Esophagus mucosa (tissue), 1 donor: ENCODE measurements at places on chromosomes 5 and 9.

DNA sequence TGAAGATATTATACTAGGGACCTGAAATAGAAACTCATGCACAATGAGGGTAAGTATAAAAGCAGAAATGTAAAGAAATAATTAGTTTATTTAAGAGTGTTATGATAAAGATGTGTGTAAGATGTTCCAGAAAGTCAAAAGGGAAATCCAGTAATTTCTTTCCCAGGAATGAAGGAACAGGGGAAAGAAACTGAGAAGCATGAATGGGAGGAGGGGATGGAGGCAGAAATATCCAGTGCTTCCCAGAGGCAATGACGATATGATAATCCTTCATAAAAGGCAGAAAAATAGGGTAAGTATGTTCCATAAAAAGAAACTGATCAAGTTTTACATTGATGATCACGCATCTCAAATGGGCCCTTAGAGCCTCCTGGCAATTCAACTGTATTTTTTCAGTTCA, 120.7 kb upstream of the LPAR1 start:
- no peak for ATAC-seq

GRCh38 chr5:121870489-121870888, 18.8 kb downstream of the FTMT start:
- no peak for ATAC-seq

DNA sequence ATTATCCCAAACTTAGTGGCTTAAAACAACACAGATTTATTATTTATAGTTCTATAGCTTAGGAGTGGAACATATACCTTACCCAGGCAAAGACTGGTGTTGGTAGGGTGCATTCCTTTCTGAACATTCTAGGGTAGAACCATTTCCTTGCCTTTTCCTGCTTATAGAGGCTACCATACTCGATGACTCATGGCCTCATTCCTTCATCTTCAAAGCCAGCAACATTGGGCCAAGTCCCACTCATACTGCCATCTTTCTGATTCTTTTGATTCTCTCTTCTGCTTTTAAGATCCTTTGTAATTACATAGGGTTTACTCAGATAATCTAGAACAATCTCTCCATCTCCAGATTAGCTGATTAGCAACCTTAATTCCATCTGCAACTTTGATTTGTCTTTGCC, 452.7 kb upstream of the KLF4 start:
- no peak for ATAC-seq

DNA sequence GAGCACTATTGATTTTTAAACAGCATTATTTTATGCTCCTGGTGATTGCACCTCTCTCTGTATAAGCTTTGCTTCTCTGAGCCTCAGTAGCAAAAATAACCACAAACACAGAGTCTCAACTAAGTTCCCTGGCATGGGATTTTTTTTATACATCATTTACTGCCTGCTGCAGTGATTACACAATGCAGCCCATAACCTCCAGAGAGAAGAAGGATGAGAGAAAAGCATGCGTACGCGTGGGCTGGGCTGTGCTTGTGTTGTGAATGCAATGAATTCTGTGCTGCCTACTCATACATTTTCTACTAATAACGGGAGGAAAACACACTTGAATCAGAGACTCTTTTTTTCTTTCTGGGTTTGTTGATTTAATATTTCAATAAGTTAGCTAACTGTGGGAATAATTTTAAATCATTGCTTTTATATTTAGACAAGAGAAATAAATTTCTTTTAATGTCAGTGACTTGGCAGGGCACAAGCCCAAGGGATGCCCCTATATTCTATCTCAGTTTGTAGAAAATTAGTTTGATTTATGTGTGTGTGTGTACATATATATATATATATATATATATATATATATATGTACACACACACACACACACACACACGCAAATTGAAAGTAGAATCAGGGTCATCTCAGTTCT, 351.5 kb downstream of the MED10 start:
- ATAC-seq = no peak

- peak; percentile 67 for ATAC-seq
Measured at GRCh38 chr9:134341306-134341705, 15.1 kb downstream of the RXRA start.

DNA sequence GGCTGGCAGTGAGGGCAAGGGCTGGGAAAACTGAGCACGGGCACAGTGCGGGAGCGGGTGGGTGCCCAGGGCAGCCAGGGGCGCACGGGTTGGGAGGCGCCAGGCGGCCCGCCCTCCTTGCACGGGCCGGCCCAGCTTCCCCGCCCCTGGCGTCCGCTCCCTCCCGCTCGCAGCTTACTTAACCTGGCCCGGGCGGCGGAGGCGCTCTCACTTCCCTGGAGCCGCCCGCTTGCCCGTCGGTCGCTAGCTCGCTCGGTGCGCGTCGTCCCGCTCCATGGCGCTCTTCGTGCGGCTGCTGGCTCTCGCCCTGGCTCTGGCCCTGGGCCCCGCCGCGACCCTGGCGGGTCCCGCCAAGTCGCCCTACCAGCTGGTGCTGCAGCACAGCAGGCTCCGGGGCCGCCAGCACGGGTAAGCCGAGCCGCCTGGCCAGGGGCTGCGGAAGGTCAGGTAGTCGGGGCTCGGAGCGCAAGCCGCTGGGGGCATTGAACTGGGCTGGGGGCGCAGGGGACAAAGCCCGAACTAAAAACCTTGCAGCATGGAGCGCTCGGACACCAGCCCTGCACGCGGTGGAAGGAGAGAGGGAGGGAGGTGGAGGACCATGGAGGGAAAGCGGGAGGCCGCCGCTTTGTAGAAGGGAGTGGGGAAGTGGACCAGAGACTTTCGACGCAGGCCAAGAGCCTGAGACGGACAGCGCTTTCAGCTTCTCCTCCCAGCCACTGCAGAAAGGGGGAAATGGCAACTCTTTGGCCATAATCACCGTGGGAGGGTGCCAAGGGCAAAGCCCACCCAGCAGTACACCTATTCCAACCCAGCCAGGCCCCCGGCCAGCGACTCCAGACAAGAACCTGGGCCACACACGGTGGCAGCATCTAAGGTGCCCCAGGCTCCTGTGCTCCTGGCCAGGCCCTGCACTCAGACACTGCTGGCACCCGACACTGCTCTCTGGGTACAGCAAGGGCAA, at the start of gene TGFBI:
Gene TGFBI (plus strand): TSS at position 207 of the 961 bp plus-strand sequence. CDS start 68 bp downstream, at position 275.
- peak; percentile 85 for ATAC-seq

- ATAC-seq = peak; percentile 42
Measured at GRCh38 chr9:29691758-29692407, 2118.6 kb upstream of the C9orf72 start.

DNA sequence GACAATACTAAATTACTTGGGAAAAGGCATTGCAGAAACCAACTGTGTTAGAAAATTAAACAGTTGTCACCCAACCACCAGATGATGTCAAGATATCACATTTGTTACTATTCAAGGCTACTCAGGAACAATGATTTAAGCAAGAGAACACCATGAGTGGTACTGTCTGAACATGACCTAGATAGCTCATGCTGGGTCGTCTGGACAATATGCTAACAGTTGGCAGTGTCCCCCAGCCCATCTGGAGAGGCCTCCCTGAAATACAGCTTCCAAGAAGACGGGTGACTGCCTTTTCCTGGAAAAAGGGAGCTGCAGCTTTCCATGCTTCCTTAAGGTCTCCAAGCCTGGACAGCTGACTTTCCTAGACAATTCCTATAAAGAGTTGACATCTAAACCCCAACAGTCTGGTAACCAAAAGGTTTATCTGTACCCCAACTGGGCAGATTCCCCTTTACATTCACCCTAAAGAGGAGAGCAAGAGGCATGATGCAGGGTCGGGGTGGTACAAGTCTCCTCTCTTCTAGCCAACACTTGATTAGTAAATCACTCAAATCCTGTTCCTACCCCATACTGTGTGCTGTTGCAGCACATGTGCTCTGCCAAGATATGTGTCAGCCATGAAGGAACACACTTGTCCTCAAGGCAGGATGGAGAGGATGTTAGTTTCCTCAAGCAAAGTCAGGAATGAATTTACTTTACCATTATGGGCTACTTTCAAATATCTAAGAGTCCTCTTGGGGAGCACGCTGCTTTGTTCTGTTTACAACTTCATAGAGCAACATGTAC, 433.0 kb downstream of the PDE4D start:
- ATAC-seq = no peak

DNA sequence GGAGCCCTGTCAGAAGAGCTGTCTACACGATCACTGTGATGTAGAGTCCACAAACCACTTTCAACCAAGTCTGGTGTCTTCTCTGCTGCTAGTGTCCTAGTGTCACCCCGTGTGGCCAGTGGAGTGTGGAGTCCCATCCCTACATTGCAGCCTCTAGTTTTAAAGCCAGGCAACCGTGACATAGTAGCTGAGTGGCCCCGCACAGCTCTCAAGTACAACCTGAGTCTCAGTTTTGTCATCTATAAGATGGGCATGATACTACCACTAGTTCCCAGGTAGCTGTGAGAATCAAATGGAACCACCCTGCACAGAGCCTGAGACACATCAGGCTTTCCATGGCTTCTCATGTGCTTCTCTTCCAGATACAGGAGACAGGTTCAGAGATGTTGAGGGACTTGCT, 43.2 kb upstream of the AKNA start:
- ATAC-seq = no peak

GRCh38 chr9:34227445-34227844, 48.6 kb downstream of the UBAP1 start:
- no peak for ATAC-seq

- no peak for ATAC-seq
Measured at GRCh38 chr5:55699041-55699688, 13.0 kb downstream of the SLC38A9 start.

- no peak for ATAC-seq
Measured at GRCh38 chr5:129658801-129659200, 89.1 kb upstream of the MINAR2 start.

GRCh38 chr9:132024589-132024988, 55.1 kb downstream of the MED27 start:
- ATAC-seq = no peak

- ATAC-seq = no peak
Measured at GRCh38 chr9:82105729-82106128, 117.2 kb downstream of the SPATA31D1 start.

DNA sequence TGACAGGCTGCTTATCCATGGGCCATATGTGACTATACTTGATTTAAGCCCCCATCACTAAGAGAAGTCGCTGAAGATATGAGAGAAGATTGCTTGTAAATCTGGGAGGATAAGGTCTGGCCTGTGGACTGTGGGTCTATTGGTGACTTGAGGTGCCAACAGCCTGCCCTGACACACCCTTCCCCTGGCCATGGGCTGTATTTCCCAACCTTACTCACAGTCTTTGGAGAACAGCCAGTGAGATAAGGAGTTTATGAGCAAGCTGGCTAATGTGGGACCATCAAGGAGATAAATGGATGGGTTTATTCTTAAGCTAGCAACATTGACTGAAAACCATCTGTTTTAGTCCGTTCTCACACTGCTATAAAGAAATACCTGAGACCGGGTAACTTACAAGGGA, 231.3 kb downstream of the ZSWIM6 start:
- ATAC-seq = no peak

DNA sequence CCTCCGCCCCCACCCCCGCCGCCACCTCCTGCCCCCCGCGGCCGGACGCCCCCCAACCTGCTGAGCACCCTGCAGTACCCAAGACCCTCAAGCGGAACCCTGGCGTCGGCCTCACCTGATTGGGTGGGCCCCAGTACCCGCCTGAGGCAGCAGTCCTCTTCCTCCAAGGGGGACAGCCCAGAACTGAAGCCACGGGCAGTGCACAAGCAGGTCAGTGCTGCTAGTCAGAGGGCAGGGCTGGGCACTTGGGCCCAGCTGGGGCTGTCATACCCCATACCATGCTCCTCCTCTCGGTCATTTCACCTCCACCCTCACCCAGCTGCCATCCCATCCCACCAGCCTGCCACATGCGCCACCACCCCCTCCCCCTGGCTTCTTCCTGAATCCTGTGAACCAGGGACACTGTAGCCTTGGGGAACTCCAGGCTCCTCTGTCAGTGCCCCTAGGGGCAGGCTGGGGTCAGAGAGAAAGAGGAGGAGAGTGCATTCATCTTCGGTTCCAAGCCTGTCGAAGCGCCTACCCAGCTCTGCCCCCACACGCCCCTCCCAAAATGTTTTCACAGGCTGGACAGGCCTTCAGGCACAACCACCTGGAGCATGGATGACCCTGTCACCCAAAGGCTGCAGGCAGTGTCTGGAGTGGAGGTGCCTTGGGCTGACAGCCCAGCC, 122.0 kb downstream of the DAB2IP start:
- no peak for ATAC-seq

GRCh38 chr5:14417792-14418765, 163.5 kb upstream of the OTULINL start:
- ATAC-seq = no peak

GRCh38 chr5:176441921-176442323, 6.3 kb upstream of the FAF2 start:
- peak; percentile 18 for ATAC-seq

DNA sequence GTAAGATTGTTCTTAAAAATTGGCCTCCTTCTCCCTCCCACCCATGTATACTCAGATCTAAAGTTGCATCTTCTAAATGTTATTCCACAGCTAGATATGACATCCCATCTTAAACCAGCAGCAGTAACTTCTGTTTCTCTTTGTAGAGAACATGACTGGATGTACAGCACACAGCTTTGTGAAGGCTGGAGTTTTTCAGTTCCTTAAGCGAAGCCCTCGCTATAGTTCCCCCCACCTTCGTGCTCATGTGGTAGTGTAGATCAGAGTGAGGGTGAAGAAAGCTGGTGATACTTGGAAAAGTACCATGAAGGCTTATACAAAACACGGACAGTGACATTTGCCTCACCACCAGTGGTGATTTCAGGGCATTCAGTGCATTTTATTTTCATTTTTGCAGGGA, 137.5 kb downstream of the MAT2B start:
- ATAC-seq = no peak

GRCh38 chr5:36301858-36302603, at the start of gene RANBP3L:
TSS of gene RANBP3L (minus strand) at chr5:36301902. CDS start at chr5:36301416, 486 bp downstream.
- ATAC-seq = peak; percentile 56

GRCh38 chr5:69527128-69527770, 32.7 kb upstream of the GTF2H2C start:
- ATAC-seq = no peak

DNA sequence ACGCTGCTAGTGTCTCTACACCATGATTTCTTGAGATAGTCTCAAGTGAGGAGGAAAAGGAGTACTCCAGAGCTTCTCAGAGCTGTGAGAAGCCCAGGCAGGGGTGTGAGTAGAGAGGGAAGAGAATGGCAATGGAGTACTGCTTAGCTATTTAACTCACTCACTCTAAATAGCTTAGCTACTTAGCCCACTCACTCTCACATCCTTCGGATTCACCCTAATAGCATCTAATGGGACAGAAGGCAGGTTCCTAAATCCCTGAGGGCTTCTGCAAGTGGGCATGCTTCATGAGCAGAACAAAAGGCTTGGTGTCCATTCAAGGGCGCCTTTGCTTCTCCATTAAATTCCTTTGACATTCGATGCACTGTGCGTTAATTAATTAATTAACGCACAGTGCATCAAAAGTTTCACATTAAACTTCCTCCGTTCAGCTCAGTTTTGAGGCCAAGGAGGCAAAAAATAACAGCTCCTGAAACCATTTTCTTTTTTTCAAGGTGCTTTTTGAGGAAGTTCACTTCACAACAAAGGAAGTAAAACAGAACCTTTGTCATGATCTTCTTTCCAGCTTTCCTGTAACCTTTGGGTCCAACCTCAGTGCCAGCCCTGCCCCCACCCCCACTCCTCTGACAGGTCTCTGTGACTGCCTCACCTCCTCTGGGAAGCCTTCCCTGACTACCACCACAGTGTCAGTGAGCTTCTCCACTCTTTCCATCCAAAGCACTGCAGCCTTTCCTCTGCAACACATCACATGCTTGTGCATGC, 294.0 kb downstream of the SEC61B start:
- no peak for ATAC-seq
